Erythroblast (primary cell): ENCODE measurements at places on chromosomes 16 and 17.
A peak's percentile ranks its signal among the peaks of the same experiment; 100 is the strongest.

DNA sequence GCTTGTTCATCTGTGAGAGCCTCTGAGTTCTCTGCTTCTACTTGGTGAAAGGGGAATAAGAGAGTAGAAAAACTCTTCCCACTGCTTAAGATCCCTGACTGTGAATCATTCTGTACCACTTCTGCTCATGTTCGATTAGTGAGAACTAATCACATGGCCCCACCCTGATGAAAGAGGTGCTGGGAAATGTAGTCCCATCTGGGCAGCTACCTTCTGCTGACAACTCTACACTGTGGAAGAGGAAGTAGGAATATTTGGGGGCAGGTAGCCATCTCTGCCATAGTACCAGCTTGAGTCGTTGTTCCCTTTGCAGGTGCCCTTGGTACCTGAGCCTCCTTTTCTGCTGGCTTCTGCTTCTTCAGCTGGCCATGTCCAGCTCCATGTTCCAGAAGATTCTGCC, 29.9 kb downstream of the NKD1 start:
- DNase-seq: no peak

- DNase-seq: no peak
Measured at GRCh38 chr17:44384823-44385286, 4.6 kb downstream of the ITGA2B start.

GRCh38 chr16:76835779-76836300, 355.1 kb upstream of the MON1B start:
- DNase-seq: no peak

DNA sequence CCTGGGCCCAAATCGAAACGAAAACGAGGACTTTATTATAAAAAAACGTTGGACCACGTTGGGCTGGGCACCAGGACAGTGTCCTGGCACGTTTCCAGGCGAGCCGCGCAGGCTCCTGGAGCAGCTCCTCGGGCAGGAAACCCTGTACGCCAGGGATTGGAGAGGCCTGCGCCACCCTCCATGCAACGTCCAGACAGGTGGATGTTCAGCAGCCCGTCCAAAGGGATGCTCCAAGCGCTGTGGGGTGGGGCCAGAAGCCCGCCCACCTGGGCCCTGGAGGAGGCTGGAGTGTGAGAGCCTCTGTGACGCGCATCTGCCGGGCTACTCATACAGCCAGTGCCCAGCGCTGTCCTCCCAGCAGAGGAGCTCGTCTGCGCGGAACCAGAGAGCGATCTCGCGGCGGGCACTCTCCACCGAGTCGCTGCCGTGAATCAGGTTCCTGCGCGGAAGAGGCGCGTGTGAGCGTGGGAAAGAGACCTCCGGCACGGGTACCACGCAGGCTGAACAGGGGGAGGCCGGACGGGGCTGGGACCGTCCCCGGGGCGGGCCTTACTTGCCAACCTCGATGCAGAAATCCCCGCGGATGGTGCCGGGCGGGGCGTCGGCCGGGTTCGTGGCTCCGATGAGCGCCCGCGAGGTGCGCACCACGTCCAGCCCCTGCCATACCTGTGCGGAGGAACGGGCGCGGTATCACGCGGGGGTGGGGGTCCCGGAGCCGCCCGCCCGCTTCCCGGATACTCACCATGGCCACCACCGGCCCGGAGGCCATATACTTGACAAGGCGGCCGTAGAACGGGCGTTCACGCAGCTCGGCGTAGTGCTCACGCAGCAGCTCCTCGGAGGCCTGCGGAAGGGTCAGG, 785 bp downstream of the NME3 start:
- DNase-seq: no peak

DNA sequence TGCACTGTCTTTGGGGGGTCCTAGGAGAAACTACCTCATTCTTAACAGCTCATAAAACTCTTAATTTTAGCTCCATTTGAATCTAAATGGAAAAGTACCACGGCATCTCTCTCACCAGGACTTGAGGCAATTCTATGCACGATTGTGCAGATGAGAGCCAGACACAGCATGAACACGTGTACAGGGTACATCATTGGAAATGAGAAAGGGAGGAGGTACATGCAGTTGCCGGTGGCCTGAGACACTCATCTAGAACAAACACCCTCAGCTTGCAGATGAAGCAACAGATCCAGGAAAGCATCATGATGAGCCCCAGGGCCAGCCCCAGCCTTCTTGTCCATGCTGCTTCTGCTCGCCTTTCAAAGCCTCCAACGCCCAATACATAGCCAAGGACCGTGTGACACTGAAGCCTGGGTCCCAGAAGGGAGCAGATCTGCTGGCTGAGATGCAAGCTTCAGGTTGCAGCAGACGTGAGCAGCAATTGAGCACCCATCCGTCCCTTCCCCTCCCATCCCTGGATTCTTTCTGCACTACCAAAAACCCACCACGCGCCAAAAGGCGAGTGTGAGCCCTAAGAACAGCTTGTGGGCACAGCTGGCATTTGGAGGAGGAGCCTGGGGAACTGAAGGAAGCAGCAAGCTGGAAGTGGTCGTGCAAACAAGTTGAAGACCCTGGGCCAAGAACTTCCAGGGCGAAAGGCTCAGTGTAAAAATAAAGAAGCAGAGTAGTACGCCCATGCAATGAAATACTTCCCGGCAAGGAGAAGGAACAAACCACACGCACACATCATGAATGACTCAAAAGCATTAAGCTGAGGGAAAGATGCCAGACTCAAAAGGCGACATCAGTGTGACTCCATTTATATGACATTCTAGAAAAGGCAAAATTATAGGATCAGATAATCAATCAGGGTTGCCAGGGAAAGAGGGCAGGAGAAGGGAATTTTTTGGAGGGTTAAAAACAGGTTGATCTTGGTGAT, 7.3 kb upstream of the RCVRN start:
- DNase-seq: no peak

GRCh38 chr16:19967561-19967960, 82.9 kb upstream of the GPRC5B start:
- DNase-seq: no peak

GRCh38 chr16:12590963-12591362, 212.7 kb downstream of the CPPED1 start:
- no peak for DNase-seq

GRCh38 chr17:41404024-41404671, 6.7 kb upstream of the KRT31 start:
- DNase-seq: no peak

GRCh38 chr16:30186782-30187555, 3.6 kb downstream of the CORO1A start:
- DNase-seq: peak; percentile 72

DNA sequence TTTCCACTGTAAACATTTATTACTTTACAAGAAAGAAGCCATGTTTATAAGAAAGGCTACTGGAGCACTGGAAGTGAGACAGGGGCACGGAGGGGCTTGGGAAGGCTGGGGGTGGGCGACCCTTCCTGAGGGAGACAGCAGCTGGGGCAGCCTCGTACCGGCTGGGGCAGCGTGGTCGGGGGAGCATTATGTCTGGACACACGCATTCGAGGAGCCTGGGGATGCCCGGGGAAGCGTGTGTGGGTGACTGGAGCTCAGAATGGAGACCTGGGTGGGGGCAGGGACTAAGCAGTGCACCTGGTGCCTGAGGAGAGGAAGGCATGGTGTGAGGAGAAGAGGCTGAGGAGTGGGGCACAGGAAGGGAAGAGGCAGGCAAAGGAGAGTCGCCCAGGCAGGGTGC, 64.5 kb downstream of the SRCIN1 start:
- DNase-seq: no peak

DNA sequence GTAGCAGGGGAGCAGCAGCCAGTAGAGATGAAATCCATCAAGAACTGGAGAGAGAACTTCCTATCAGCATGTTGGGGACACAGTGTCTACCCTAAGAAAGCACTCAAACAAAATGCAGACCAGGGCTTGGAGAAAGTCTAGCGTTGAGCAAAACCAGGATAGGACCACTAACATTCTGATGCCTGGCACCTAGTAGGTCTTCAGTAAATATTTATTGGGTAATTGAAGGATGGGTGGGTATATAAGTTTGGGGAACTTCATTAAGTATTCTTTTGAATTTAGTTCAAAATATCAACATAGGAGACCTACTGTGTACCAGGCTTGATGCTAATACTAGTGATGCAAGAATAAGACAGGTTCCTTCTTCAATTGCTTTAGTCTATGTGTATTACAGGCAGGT, 30.9 kb downstream of the SLC6A2 start:
- no peak for DNase-seq

DNA sequence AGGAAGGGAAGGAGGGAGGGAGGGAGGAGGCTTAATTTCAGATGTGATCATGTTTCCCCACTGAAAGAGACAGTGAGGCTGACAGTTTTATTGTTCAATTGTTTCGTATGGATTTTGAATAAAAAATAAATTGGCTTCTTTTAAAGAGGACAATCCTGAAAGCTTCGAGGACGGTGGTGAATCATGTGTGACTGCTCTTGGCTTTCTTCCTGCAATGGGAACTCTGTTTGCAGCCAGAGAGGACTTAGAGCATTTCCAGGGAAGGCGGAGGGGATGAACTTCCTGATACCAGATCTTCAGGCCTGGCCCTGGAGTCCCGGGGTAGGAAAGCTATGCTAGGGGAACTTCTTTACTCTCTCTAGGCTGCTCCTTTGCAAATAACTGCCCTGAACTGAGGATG, 72.8 kb upstream of the C16orf82 start:
- DNase-seq: no peak

DNA sequence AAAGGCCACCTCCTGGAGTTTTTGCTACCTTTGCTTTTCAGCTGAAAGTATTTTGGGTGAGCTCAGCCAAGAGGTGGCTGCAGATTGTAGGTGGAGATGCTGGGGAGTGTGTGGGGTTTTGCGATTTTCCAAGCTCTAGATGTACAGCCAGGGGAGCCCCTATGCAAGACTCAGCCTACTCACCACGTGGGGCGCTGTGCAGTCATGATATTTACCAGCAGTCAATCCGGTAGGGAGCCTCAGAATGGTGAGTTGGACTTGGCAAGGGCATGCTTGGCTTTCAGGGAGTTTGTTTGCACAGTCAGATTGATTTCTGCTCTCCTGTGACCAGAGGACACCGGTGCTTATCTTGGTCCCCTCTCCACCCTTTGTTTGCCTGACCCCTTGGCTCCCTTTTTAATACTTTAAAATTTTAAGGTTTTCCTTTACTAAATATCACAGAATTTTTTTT, 175.3 kb downstream of the UTP18 start:
- DNase-seq: peak; percentile 54

GRCh38 chr17:36842963-36843558, 94.2 kb upstream of the LHX1 start:
- DNase-seq: no peak

GRCh38 chr17:44940317-44940716, 7.3 kb downstream of the KIF18B start:
- no peak for DNase-seq

DNA sequence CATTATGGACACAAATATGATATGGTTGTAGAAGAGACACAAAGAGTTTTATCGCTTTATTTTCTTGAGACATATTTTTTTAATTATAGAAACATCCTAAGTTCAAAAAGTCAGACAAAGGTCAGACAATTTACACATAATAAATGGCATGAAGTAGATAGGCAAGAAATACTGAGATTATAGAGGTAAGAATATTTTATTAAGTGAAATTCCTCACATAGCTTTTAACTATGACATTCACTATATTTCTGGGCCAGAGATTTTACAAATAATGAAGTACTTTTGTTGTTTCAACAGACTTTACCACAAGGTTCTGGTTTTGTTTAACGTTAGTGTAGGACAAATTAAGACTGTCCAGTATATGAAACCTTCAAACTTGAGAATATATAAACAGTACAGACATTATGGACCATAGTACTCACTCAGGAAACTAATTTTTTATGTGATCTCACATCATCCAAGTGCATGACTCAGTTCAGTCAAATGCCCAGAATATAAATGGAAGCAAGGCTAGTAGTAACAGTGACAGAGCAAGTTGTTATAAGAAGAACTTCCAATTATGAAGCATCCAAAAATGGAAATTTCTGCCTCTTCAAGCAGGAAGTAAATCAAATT, 394.8 kb downstream of the KCNJ2 start:
- DNase-seq: no peak

DNA sequence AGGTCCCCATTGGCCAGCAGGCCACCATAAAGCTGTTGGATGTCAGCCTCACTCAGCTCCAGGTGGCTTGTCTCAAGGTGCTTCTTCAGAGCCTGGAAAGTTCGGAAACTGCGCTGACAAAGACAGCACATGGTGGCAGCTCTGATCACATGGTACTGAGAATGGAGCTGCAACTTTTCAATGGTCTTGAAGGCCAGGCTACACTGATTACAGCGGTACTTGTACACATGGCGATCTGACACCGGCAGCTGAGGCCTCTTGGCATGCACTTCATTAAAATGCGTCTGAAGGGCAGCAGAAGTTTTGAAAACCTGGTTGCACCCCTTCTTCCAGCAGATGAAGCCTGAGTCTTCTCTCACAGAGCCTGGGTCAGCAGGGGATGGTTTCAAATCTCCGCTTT, 249.7 kb downstream of the ZFHX3 start:
- DNase-seq: no peak

DNA sequence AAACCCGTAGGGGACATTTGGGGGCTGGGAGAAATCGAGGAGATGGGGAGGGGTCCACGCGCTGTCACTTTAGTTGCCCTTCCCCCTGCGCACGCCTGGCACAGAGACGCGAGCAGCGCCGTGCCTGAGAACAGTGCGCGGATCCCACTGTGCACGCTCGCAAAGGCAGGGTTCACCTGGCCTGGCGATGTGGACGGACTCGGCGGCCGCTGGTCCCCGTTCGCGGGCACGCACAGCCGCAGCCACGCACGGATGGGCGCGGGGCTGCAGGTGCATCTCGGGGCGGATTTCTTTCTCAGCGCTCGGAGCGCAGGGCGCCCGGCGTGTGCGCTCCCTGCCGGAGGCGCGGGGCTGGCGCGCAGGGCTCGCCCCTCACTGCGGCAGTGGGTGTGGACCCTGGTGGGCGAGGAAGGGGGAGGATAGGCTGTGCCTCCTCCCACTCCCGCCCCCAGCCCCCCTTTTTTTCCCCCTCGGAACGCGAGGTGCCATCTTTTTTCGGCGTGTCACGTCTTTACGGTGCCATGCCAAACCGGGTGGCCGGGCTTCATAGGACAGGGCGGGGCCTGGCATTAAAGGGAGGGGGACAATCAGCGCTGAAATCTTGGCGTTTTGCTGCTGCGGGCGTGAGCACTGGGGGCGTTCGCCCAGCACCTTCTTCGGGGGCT, 1.1 kb downstream of the MAPT start:
- DNase-seq: no peak

GRCh38 chr16:74743668-74744299, 30.8 kb downstream of the FA2H start:
- DNase-seq: peak; percentile 32

GRCh38 chr16:181565-182021, 1.3 kb downstream of the HBQ1 start:
- no peak for DNase-seq

- peak; percentile 28 for DNase-seq
Measured at GRCh38 chr17:8068736-8069586, 18.6 kb downstream of the ALOX12B start.
